ENCODE measurements at places on chromosomes 2 and 18. TPM values are rescaled to one million over a fixed set of nuclear protein-coding genes. Genes with fewer than 3 reads are reported as not detected.

DNA sequence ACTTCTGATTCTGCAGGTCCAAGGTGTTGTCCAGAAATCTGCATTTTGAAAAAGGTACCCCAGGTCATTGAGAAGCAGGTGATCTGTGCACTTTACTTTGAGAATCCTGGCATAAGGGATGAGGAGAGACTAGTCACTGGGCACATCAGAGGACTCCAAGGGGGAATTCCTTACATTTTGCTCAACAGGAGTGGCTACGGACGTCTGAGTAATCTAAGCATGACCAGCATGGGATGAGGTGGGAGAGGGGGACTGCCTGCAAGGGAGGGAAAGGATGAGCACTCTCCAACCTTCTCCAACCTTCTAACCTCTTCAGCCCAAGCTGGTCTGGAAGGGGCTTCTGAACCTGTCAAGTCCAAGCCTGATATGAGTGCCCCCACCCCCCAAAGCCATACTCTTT, 55.5 kb downstream of the MARCHF4 start:
- peak; percentile 81 for DNase-seq

The ITGA4 gene
- total RNA-seq: 47.6 TPM

DNA sequence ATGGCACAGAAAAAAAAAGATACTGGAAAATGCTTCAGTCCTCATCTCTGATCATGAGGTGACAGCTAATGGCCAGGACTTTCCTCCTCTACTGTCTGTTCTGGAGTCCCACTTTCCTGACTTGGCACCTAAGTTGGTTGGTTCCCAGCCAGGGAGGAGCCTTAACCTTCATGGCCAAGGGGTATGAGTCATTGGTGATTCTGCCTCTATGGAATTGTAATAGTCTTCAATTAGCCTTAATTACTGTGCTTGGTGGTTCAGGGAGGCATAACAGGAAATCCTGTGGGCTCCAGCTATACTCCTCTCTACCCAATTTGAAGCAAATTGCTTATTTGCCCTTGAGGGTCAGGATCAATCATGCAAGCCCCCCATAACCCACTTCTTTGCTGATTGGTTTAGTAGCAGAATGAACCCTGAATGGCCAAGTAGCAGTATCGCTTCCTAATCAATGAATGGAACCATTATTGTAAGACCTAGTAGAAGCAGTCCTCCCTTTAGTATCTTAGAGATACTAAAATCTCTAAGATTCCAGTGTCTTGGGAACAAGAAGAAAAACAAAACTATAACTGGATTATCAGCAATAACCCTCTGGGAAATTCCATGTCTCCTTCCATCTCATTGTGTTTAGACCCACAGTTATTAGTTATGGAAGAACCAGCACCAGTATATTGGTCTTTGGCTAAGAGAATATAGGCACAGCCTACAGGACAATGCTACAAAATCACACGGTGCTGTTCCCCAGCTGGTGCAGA, 109.0 kb downstream of the COL6A3 start:
- DNase-seq: peak; percentile 97

GRCh38 chr2:189783451-189783926, 650 bp downstream of the ORMDL1 start:
- DNase-seq: peak; percentile 49

DNA sequence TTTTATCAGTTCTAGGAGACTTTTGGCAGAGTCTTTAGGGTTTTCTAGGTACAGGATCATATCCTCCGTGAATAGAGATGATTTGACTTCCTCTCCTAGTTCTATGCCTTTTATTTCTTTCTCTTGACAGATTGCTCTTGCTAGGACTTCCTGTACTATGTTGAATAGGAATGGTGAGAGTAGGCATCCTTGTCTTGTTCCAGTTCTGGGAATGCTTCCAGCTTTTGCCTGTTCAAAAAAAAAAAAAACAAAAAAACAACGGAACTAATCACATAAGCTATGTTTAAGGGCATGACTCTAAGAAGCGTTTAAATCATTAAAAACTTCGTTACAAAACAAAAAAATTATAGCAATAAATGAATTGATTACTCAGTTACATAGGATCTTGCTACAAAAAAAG, 145.7 kb downstream of the NUP35 start:
- peak; percentile 53 for DNase-seq

The SERPINB2 gene
- 24.2 TPM for total RNA-seq

- peak; percentile 79 for DNase-seq
These were observed 93.7 kb downstream of the DYNAP start for GRCh38 chr18:54684784-54685183.

The MOGAT1 gene
- not detected for total RNA-seq

DNA sequence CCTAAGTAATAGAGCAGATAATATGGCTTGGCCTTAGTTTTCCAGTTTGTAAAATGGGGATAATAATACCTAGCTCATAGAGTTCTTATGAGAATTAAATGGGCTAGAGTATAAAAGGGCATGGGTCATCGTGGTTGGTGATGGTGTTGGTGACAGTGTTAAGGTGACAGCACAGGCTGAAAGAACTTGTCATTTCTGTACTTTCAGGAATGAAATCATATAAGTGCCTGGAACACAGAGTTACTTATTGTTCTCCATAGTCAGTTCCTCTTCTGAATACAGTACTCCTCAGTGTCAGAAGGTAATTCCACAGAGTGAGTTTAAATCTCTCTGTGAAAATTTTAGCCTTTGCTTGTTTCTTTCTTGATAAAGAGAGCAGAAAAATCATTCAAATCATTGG, 42.4 kb downstream of the KIF5C start:
- DNase-seq: no peak

DNA sequence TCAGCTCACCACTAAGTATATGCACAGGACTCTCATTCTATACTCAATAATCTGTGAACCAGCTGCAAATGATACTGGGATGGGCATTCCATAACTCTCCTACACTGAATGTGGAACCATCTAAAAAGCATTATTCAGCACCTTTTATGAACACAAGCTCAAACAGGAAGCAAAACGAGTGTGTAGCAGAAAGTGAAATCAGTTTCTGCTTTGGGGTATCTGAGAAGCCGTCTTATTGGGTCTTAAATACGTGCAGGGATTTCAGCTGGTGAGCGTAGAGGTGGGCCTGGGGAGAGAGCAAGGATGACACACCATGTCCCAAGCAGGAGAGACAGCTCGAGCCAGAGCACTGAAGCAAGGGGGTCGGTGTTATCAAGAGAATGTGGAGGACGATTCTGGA, 120.0 kb upstream of the TTN start:
- no peak for DNase-seq
